ENCODE measurements at places on chromosomes 1 and 21.

- no peak for DNase-seq
Measured at GRCh38 chr1:86235852-86236251, 79.3 kb upstream of the COL24A1 start.

GRCh38 chr21:43809346-43809799 lies 20.0 kb downstream of the RRP1 start:
- no peak for DNase-seq

- DNase-seq: no peak
Measured at GRCh38 chr1:24899581-24900485, 30.2 kb downstream of the RUNX3 start.

- DNase-seq: no peak
Measured at GRCh38 chr1:8266436-8267165, 51.3 kb upstream of the SLC45A1 start.

GRCh38 chr1:236998546-236998945 lies 5.7 kb downstream of the MT1HL1 start:
- DNase-seq: no peak

GRCh38 chr1:81424061-81424460 lies 376.7 kb upstream of the ADGRL2 start:
- no peak for DNase-seq

DNA sequence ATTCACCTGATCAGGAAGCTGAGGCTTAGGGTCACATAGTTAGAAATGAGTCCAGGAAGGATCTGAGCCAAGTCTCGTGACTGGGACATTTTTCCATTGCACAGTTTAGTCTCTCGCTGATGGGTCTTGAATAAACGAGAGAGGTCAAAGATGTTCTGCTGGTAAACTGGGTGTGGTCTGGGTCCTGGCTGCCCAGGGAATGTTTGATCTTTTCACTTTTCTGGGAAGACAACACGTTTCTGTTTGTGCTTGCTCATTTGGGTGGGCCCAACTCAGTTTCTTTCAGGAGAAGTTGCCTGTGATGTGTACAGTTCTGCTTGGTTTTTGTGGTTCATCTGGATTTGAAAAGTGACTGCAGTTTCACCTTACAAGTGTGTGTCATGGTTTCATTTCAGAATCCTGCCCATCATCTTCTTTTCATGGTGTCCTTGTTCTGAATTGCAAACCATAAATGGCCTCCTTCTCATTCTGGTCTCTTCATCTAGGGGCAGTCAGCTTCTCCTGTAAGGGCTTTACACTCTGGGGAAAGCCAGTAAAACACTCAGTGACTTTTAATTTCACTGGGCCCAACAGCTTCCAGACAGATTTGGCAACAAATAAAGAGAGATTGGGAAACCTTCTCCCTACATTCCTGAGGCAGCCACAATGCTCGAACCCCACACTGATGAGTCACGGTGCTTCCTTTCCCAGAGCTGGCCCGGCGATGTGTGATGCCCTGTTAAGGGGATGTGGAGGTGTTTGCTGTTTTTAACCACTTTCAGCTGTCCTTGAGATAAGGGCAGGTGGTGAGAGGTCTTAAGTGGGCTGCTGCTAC lies 7.2 kb upstream of the TACSTD2 start:
- no peak for DNase-seq

DNA sequence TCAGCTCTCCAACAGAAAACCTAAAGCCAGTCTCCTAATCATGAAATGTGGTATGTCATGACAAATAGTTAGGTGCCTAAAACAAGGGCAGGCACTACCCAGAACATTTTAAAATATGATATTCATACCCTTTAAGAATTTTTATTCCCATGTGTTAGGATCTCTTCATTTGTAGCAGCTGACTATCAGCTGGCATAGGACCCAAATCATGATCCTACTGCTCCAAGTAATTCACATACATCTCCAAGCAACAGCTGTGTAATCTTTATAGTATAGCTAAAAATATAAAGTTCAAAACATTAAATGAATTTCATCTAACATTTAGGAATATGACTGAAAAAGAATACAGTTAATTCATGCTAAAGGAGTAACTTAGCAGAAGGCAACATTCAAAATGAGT lies 57.5 kb downstream of the ENAH start:
- DNase-seq: no peak

DNA sequence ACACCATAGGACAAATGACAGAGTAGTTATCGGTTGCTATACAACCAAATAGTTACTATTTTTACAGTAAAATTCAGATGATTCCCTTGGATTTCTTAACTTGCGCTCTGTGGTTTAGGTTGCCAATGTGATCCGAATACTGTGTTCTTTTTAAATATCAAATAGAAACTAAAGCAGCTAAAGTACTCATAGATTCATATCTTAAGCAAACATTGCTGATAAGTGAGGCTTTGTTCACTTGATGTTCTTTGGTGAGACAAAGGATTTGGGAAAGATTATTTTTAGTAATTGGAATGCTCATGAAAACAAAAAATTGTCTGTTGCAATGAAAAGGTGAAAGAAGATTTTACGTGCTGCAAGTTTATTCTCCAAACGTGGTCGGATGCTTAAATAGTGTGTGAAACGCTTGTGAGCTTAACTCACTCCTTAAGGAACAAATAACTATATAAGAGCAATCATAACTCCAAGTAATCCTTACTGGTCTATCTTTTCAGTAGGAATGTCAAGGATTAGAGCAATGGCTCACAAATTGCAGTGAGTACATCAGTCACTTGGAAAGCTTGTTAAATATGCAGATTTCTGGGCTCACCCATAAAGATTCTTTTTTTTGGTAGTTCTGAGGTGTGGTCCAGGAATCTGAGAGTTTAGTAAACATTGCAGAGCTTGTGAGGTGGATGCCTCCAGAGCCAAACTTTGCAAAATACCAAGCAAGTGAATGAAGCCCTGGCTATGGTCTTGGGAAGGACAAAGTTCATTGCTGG lies 31.8 kb upstream of the PDC start:
- DNase-seq: no peak

DNA sequence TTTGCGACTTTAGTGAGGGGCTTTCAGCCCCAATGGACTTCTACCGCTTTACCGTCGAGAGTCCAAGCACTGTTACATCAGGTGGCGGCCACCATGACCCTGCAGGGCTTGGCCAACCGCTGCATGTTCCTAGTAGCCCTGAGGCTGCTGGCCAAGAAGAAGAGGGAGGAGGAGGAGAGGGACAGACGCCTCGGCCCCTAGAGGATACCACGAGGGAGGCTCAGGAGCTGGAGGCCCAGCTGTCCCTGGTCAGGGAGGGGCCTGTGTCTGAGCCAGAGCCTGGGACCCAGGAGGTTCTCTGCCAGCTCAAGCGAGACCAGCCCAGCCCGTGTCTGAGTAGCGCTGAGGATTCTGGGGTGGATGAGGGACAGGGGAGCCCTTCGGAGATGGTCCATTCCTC lies 8.6 kb upstream of the SLC25A34 start:
- DNase-seq: no peak

DNA sequence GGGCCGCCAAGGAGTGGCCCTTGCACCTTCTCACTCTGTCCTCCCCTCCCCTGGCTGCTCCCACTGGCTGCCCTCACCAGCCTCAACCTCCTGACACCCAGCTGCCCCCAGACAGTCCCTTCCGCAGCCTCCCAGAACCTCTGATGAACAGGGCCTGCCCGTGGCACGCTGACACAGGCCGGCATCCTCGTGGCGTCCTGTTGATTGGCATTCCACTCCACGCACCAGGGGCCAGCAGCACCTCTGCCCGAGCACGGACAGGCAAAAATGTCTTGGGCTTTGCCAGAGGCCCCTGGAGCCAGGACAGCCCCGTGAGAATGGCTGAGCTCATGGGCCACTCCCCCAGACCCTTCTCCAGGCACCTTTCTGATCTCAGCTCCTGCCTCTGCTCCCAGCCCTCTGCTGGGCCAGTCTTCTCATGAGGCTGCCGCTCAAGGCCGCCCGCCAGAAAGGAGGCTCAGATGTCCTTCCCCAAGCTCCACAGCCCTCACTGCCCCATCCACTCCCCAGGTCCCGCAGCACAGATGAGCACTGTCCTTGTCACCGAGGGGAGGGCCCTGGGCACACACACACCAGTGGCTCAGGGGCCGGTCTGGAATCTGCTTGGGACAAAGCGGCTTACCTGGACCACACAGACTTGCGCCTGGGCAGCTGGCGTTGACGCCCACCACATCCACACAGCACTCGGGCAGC lies 15.8 kb upstream of the RNF223 start:
- no peak for DNase-seq

GRCh38 chr1:104745875-104746274 lies 996.2 kb downstream of the AMY1C start:
- DNase-seq: no peak

DNA sequence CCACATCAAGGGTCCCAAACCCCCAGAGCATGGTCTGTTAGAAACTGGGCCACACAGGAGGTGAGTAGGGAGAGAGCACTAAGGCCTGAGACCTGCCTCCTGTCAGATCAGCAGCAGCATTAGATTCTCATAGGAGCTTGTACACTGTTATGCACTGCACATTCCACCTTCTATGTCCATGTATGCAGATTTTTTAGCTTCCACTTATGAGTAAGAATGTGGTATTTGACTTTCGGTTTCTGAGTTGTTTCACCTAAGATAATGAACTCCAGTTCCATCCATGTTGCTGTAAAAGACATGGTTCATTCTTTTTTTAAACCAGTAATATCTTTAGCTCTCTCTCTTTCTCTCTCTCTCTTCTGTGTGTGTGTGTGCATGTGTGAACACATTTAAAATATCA lies 663 bp upstream of the GBP6 start:
- peak; percentile 5 for DNase-seq

GRCh38 chr1:116741836-116742565 lies 12.2 kb upstream of the CD2 start:
- DNase-seq: no peak

- no peak for DNase-seq
Measured at GRCh38 chr1:205579711-205580110, 52.1 kb downstream of the ELK4 start.

GRCh38 chr1:183310753-183311479 lies 107.3 kb downstream of the NMNAT2 start:
- DNase-seq: no peak

DNA sequence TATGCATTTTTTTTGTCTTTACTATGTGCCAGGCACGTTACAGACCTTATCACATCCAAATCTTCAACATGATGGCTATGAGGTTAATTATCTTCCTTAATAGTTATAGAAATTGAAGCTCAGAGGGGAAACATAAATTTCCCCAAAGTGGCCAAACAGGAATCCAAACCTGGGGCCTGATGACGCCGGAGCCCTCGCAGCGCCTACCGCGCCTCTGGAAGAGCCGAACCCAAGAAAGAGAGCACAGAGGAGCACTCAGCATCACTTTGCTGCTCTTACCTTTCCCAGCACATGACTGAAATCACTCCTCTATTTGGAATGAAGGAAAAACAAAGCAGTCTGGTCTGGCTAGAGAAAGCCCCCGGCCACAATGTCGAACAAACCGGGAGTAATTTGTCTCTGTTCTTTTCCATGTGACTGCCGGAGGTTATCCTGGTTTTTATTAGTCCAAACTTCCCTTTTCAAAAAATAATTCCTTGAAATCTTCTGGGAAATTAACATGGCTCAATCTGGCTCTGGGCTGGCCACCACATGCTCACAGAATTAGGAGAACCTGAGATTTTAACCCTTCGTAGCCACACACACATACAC lies 195.5 kb downstream of the ADSS2 start:
- DNase-seq: no peak

- DNase-seq: no peak
Measured at GRCh38 chr1:32816676-32817158, 441 bp downstream of the YARS1 start.

- DNase-seq: no peak
Measured at GRCh38 chr1:230896779-230897178, 28.5 kb upstream of the C1orf198 start.

DNA sequence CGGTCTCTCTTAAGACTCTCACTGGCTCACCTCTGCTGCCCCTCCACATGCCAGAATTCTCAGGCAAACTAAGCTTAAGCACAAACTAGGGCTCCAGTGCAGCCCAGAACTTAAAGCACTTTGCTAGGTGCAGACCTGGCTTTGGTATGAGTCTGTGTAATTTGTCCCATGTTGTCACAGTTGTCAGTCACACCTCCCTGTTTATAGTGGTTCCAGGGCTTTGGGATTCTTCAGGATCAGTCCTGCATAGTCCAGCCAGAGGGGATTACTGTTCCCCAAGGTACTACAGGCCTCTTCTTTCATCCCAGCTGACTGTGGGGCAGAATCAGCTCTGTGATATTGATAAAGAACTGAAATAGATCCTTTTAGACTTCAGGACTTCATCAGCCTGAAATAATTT lies 105.0 kb upstream of the UBE2U start:
- DNase-seq: no peak

DNA sequence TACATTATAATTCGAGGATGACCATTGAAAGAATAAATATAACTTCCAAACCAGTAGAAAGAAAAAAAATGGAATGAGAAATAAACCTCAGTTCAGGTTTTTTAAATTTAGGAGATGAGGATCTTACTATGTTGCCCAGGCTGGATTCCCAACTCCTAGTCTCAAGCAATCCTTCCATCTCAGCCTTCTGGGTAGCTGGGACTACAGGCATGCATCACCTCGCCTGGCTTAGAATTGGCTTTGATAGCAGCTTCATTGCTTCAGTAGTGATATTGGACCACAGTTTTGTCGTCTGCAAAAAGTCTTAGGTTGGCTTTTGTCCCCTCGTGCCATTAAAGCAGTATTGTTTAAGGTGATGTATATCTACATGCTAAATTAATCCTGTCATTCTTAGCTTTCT lies 2.9 kb downstream of the NASP start:
- DNase-seq: no peak

Data from GM19239 (cell line).